Mucosa of gallbladder (tissue), 1 donor: ENCODE measurements at places on chromosomes 12 and 14.

GRCh38 chr12:15886372-15887042 is 4.3 kb downstream of the STRAP start:
- DNase-seq = no peak

GRCh38 chr12:106281804-106282203 is 20.7 kb upstream of the TCP11L2 start:
- no peak for DNase-seq

DNA sequence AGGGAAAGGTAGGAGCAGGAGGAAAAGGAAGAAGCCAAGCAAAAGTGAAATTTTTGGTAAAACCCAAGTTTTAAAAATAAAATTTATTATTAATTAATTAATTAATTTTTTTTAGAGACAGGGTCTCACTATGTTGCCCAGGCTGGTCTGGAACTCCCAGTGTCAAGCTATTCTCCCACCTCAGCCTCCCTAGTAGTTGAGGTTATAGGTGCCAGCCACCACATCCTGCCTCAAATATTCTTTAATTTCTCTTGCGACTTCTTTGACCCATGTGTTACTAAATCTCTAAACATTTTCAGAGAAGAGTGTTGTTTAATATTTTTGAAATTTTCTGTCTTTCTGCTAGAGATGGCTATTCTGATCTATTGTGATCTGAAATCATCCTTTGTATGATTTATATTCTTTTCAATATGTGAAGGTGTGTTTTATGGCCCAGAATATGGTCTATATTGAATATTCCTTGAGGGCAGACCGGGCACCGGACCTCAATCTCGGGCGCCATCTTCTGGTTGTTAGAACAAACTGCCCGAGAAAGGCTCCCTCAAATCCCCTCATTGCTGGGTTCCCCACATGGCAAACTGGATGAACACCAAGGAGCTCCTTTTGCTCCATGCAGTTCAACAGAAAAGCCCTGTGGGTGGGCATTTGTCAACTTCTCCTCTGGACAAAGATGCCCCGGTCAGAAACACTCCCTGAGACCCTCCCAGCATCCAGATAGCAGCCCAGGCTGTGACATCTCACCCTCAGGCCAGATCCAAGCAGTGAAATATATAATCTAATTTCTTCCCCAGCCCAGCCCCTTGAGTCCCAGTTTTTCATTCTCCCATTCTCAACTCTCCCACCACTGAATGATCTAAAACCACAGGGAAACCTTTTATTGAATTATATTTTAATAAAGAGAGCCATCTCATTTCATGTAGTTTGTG is 110.5 kb downstream of the ASCL4 start:
- peak; percentile 46 for DNase-seq

DNA sequence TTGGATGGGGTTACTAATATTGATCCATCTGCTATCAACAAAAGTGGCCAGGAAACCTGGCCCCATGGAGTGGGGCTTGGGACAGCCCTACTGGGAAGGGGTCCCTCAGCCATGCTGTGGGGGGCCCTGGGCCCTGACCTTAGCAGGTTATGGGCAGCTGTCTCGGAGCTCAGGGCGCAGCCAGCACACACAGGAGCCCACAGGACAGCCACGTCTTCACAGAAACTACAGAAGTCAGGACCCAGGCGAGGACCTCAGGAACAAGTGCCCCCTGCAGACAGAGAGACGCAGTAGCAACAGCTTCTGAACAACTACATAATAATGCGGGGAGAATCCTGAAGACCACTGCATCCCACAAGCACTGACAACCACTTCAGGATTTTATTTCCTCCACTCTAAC is 11.9 kb upstream of the FKBP11 start:
- DNase-seq = no peak

DNA sequence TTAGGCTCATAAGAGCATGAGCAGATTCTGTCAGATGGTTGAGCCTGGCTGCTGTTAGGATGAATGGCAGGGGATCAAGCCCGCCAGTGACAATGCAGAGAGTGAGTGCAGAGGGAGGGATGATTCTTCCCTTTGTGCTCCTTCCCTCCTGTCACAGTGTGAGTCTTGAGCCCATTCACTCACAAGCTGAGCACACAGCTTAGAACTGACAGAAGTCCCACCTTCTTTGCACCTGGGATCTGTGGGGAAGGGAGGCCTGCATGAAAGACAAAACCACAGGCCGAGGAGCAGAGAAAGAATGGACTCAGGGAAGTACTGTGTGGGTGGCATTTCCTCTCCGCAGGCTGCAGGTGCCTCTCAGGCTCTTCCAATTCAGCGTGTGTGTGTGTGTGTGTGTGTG is 160.6 kb downstream of the KCNA5 start:
- DNase-seq = no peak

GRCh38 chr14:62429683-62430082 is 615.6 kb downstream of the KCNH5 start:
- DNase-seq = no peak

DNA sequence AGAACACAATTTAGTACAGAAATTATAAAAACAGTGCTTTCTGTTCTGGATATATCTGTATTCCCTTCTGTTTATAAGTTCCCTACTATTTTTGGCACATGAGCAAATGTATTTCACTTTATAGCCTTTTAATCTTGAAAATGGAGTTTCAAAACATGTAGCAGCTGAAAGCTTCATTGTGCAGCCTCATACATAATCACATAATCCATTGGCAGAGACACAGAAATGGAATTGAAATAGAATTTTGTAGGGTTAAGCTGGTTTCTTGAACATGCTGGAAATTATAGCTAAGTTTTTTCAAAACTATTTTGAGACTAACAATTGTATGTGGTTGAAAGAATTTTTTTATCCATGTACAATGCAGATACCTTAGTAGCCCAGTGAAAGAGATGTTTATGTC is 614.3 kb upstream of the MDGA2 start:
- no peak for DNase-seq

GRCh38 chr12:30795410-30796312 is 40.9 kb upstream of the CAPRIN2 start:
- peak; percentile 42 for DNase-seq

- DNase-seq = no peak
Measured at GRCh38 chr12:49939707-49940106, 10.8 kb upstream of the AQP2 start.

DNA sequence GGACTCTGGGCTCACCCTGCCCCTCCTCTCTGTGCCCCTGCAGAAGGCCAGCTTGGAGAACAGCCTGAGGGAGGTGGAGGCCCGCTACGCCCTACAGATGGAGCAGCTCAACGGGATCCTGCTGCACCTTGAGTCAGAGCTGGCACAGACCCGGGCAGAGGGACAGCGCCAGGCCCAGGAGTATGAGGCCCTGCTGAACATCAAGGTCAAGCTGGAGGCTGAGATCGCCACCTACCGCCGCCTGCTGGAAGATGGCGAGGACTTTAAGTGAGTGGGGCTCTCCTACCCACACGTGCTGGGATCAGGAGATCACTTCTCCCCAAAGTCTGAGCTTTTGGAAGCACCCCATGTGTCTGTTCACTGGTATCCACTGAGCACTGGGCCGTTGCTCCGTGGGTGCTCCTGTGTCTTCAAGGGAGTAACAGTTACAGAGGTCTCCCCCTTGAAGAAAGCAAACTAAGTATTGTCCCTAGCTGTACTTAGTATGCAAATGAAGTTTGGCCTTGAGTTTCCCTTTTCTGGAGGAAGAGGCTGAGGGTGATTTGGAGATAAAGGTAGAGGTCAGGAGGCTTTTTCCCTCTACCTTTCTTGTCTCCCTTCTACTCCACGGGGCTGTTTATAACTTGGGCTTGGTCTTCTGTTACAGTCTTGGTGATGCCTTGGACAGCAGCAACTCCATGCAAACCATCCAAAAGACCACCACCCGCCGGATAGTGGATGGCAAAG is 3.3 kb downstream of the KRT18 start:
- peak; percentile 67 for DNase-seq

GRCh38 chr12:8154526-8154925 is 2.3 kb upstream of the ZNF705A start:
- DNase-seq = no peak

GRCh38 chr12:31662176-31662849 is 2.8 kb downstream of the ETFBKMT start:
- DNase-seq = no peak

DNA sequence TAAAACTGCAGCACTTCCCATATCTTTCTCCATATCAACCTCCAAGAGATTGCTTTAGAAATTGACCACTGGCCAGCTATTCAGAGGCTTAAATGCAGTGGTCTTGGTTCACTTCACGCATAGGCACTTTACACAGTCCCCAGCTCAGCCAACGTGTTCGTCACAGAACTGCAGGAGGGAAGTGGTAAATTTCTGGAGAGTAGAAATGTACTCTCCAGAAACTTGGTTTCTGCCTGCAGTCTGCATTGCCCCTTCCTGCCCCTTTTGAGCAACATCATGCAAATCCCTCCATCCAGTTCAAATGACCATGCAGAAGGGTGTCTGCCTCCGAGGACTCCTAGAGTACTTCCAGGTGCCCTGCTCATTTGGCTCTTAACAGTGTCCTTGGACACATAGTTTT is 42.7 kb upstream of the NEDD1 start:
- DNase-seq = no peak

DNA sequence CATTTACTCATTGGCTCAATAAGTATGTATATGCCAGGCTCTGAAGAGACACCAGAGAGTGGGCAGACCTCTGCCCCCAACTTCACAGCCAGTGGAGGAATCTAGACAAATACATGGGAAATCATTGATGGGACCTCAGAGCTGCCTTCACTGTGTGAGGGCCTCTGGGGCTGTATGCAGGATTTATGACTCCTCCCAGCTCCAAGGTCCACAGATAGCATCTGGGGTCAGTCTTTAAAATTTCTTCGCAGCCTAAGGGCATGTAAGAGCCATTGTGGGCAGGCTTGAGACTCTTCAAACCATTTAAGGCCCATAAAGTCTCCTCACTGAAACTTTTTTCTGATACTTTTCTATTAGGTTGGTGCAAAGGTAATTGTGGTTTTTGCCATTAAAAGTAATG is 125.5 kb downstream of the SPTSSA start:
- no peak for DNase-seq

- no peak for DNase-seq
Measured at GRCh38 chr14:61132894-61133293, 148.2 kb downstream of the TMEM30B start.

DNA sequence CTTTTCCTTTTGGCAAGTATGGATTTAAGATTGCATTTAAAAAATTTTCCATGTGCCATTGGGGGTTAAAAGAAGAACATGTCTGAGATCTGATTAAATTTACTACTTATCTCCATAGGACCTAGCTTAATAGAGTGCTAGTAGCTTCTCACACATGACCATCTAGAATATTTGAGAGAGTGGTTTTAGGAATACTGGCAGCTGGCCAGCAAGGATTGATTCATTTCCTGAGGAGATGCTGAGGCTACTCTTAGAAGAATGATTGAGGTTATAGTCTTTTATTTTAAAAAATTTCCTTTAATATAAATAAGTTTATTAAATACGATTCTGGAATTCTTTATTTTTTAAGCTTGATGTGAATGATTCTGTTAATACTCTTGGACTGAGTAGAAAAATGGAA is 56.2 kb downstream of the MIPOL1 start:
- no peak for DNase-seq

DNA sequence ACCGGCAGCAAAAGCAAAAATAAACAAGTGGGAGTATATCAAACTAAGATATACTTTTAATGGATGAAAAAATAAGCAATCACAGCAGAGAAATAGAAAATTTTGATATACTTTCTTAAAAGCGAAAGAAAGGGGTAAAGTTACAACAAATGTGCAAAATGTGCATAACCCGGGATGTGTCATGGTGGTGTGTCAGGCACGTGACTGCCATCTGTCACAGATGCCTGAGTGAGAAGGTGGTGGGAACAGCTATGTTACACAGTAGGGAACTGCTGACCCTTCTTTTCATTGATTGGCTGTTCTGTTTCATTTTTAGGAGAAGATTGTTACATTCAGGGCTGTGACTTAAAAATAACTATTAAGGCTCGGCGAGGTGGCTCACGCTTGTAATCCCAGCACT is 168.1 kb upstream of the PELI2 start:
- DNase-seq = no peak

GRCh38 chr12:119180380-119181040 is 1.8 kb downstream of the HSPB8 start:
- peak; percentile 27 for DNase-seq

- DNase-seq = no peak
Measured at GRCh38 chr12:114395755-114396152, 10.2 kb downstream of the TBX5 start.

- DNase-seq = peak; percentile 50
Measured at GRCh38 chr12:53750812-53751335, 905 bp downstream of the CISTR start.

DNA sequence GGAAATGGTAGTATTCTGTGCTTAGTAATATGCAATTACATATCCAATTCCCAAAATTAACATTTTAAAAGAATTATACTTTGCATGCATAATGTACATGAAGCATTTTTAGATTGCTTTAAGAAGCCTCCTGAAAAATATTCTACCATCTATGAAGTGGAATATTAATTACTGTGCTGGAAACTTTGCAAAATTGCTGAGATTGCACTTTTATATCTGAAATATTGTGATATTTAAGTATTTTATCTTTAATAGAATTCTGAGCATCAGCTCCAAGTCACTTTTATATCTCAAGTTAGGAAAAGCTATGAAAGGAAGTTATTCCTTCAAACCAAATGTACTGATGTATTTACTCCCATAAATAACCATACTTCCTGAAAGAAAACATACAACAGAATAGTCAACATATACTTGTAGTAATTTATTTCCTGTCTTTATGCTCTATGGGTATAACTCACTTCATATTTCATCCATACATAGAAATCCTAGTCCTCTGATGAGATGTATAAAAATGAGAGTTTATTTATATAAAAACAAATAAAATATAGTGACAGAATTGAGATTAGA is 152.7 kb downstream of the PLEKHA5 start:
- DNase-seq = no peak

DNA sequence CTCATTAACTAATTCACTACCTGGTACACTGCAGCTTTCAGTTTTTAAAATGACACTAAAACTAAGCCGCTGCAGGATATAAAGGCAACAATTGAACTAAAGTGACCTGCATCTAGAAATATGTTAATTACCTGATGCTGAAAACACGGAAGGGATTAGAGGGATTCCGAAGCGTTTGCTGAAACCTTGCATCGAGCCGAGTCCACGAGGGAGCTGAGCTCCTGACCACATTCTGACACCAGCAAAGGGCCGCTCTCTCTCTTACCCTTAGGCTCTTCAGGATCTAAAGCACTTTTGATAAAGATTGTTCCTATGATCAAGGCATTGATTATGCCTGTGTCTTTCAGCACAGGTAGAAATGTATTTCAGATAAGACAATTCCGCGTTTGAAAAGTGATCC is 59.5 kb upstream of the CDKN3 start:
- DNase-seq = no peak

- DNase-seq = no peak
Measured at GRCh38 chr12:115421796-115422709, 738.1 kb upstream of the TBX3 start.

- no peak for DNase-seq
Measured at GRCh38 chr12:108531929-108532848, 17.1 kb downstream of the FICD start.

GRCh38 chr14:100607611-100607956 is 20.4 kb upstream of the BEGAIN start:
- DNase-seq = no peak

GRCh38 chr12:129296671-129297070 is 443.4 kb downstream of the GLT1D1 start:
- DNase-seq = no peak
